LHCN-M2 (cell line): ENCODE measurements at places on chromosomes 16 and 17. TPM values are rescaled to one million over a fixed set of nuclear protein-coding genes. Genes with fewer than 3 reads are reported as not detected.

DNA sequence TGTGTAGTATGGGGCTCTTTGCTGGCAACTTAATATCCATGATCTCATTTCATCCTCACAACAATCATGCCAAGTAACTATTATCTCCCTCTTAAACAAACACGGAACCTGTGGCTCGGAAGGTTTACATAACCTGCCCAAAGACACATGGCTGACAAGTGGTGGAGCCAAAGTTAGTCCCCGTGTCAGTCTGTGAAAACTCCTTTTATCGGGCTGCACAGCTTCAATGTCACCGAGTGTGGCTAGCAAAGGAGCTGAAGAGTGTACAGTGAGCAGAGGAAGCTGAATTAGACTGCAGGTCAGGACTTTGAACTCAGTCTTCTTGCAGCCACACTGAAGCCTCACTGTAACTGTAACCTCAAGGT lies 80.3 kb downstream of the PARN start:
- DNase-seq = no peak

- peak; percentile 31 for DNase-seq
Observed at GRCh38 chr17:80546267-80546666, 1.6 kb downstream of the RPTOR start.

DNA sequence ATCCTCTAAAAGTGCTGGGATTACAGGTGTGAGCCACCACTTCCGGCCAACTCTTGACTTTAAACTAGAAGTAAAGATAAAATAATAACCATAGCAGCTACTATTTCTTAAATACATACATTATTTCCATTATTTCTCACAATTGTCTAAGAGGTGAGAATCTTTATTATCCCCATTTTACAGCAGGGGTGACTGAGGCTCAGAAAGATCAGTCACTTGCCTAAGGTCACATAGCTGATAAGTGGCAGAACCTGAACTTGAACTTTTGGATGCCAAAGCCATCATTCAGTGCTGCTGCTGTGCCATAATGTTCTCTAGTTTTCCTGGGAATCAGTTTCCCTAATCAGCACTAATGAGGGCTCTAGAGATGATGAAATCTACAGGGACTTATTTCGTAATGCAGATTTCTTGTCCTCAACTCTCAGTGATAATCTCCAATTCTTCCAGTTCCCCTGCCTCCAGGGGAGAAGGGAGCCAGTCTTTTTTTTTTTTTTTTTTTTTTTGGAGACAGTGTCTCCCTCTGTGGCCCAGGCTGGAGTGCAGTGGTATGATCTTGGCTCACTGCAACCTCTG lies 25.2 kb upstream of the GPRC5B start:
- no peak for DNase-seq

GRCh38 chr16:85064186-85064585 lies 36.6 kb downstream of the KIAA0513 start:
- no peak for DNase-seq

GRCh38 chr17:50590946-50591737 lies 30.6 kb downstream of the CACNA1G start:
- DNase-seq = no peak

GRCh38 chr17:64538508-64539130 lies 31.8 kb downstream of the CEP95 start:
- DNase-seq = no peak

DNA sequence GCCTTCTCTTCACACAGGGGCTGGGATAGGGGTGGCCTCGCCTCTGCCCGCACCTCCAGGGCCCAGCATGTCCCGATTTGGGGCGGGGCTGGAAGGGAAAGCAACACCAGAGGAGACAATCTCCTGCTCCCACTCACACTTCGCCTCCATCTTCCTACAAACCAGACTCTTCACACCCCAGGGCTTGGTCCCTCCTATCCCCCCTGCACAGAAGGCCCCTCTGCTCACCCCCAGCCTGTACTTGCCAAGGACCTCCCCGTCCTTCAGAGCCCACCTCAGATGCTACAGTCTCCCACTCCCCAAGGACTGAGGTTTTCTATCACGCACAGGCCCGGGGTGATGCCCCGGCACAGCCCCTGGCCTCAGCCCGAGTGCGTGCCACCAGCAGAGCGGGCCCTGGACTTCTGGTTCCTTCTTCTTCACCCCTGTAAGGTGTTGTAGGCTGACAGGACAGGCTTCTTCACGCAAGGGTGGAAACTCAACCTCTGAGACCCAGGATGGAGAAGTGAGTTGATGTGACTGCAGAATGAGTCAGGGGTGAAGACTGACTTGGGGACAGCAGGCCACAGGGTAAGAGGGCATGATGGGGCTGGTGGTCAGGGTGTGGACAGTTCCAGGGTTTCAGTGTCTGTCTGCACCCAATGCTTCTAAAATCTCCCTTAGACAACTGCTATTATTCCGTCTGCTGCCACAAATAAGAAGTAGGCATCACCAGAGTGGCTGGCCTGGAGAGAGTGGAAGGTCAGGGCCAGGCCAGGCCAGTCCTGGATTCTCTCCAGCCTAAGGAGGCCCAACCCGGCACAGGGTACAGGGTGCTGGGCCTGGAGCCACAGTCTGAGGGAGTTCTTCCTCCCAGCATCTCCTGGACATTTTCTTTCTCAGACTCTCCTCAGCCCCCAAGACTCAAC lies 2.5 kb downstream of the ITGAE start:
- no peak for DNase-seq

DNA sequence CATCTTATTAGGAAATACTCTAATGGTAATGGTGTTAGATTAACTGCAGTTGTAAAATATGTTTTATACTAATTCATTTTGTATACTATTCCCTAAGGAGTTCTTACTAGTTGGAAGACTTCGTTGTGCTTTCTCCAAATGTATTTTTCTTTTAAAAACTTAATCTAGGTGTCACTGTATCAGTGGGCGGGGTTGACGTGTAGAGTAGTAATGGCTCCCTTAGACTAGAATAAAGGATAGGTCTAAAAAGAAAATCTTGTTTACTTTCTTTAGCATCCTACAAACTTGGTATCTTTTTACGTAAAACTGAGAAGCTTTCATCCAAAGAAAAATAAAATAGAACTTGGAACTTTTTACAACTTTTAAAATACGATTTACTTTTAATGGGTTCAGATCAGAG lies 55.0 kb upstream of the MRC2 start:
- DNase-seq = peak; percentile 53

DNA sequence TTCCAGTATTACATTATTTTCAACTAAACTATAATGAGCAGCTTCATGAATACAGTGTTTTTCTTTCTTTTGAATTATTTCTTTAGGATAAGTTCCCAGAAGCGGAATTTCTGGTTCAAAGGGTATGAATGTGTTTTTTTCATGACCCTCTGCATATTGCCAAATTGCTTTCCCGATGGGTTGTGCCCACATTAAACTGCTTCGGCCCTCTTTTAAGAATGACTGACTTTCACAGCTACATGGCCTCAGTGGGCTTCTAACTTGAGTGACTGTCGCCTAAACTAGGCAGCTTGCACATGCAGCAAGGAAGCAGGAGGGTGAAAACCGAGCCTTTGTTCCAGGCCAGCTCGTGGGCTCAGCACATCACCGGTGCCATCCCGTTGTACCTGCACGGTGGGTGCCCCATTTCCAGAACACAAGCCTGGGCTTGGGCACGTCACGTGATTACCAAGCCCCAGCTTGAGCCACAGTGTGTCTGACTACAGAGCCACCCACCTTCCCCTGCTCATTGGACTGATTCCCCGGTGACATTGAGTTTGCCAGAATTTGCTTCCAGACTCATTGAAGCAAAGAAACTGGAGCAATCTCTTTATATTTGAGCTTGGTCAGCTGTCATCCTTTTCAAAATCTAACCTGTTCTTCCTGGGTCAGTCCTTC lies 112.8 kb downstream of the CLEC16A start:
- no peak for DNase-seq

- no peak for DNase-seq
Observed at GRCh38 chr17:77965352-77965751, 6.8 kb downstream of the TNRC6C start.

- no peak for DNase-seq
Observed at GRCh38 chr17:39151150-39151942, at the start of gene PLXDC1. PLXDC1 (minus strand) TSS chr17:39151637; CDS start chr17:39151437, 200 bp downstream.

- no peak for DNase-seq
Observed at GRCh38 chr17:79485419-79485985, 125.3 kb downstream of the RBFOX3 start.

GRCh38 chr16:85853547-85854545 lies 45.1 kb upstream of the IRF8 start:
- no peak for DNase-seq

DNA sequence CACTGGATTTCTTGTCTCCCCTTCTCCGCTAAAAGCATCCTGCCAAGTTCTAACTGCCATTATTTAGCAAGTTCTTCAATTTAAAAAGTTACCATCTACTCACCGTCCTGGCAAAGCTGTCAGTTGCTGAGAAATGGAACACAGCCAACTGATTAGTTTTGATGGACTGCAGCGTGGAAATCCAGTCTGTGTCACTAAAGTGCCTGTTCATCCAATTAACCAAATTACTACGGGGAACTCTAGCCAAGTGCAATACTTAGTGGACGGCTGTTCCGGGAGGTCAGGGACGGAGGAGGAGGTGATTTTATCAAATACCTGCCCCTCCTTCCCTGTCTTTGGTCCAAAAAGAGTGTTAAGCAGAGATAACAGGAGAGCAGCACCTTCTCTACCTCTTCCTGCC lies 260.7 kb downstream of the MAF start:
- DNase-seq = no peak

GRCh38 chr17:45867702-45868101 lies 23.0 kb downstream of the SPPL2C start:
- no peak for DNase-seq

Gene SPNS2
- 0.06 and 0.23 TPM in 2 replicates for total RNA-seq

Gene ADAMTS18
- 0.06 TPM in 1 of 2 replicates, not detected in the other for total RNA-seq

Gene ITGB3
- 3.8 and 4.5 TPM in 2 replicates for total RNA-seq

Gene REXO5
- 29.4 and 33.5 TPM in 2 replicates for total RNA-seq

Gene EVPLL
- total RNA-seq = not detected in 2 replicates

Gene SHPK
- 17.4 and 17.8 TPM in 2 replicates for total RNA-seq

Gene CCL23
- total RNA-seq = not detected in 2 replicates

Gene DPEP3
- not detected in 2 replicates for total RNA-seq
